NCI-H1436 treated with DMSO at 0.1 percent for 48 hours (cell line): ENCODE measurements at places on chromosomes 7 and 10.

GRCh38 chr7:34165927-34166550, 260.7 kb downstream of the BMPER start:
- DNase-seq = no peak

DNA sequence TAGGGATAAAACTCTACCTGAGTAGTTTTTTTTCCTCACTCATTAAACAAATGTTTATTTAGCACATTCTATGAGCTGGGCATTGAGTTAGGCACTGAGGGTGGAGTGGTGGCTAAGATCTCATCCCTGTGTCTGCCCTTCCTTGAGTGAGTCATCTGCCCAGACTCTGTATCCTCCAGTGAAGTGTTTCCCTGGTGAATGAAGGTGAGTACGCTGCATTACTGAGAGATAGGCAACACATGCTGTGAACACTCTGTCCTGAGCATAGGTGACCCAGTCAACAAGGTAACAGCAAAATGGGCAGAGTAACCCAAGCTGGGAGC, 5.8 kb downstream of the PITX3 start:
- no peak for DNase-seq

- no peak for DNase-seq
Observed at GRCh38 chr10:102231357-102232318, 5.5 kb downstream of the ELOVL3 start.

DNA sequence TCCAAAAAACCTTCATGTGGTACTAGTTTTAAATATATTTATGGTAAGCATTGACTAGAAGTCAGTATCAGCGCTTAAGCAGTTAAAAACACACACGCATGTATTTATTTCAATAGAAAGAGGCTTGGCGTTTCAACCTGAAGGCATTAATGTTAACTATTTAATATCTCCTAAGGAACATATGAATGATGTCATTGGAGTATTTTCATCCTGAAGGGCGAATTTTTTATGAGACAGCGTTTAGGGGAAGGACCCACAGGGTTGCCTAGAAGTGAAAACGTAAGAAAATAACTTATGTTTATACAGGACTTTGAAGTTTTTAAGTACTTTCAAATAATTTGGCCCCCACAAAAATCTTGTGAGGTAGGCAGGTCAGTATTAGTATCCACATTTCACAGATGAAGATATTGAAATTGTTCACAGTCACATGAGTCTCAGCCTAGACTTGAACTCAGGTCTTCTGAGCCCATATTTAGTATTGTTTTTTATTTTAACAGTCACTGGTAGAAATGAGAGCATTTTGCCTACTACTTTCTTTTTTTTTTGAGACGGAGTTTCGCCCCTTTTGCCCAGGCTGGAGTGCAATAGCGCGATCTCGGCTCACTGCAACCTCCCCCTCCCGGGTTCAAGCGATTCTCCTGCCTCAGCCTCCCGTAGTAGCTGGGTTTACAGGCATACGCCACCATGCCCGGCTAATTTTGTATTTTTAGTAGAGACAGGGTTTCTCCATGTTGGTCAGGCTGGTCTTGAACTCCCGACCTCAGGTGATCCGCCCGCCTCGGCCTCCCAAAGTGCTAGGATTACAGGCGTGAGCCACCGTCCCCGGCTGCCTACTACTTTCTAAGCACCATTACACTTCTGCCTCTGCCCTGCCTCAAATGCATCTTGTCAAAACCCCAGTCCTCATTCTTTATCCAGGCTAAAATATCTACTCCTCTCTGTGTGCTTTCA, 1.8 kb downstream of the SLK start:
- no peak for DNase-seq

DNA sequence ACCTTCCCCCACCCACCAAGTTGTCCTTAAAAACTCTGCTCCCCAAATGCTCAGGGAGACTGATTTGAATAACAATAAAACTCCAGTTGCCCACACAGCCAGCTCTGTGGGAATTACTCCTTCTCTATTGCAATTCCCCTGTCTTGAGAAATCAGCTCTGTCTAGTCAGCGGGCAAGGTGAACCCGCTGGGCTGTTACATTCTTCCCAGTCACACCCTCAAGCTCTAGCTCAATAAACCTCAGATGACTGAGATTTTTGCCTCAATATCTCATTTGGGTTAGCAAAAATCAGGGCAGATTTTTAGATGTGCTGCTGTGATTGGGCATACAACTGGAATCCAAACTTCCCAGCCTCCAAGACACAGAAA, 32.9 kb downstream of the SVOPL start:
- no peak for DNase-seq

DNA sequence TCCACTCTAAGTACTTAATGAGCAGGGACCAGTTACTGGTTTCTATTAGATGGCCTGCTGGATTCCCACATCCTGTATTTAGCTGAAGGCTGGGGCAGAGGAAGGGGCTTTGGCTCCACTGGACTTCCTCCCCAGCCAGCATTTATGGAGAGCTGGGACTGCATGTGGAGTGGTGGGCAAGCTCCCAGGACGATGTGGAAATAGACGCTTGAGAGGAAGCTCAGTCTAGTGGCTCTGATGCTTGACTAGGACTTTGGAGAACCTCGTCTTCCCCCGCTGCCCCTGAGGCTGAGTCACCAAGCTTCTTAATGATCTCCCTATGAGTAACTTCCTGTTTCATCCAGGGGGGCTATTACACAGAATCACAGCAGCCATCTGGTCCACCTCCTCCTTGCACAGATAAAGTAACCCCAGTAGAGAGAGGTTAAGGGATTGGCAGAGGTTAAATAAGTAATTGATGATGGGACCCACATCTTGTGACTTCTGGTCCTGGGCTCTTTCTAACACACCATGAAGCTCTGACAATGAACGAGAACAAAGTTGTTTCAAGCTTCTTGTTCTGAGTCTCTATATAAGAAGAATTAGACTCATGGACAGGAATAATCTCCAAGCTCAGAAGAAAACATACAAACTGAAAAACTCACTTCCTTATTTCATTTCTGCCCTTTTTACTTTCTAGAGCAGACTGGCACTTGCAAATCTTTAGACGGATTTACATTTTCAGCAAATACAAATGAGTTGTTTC, 126.2 kb downstream of the PRPF18 start:
- DNase-seq = no peak

GRCh38 chr10:97336006-97336405, 1.5 kb upstream of the FRAT2 start:
- no peak for DNase-seq

DNA sequence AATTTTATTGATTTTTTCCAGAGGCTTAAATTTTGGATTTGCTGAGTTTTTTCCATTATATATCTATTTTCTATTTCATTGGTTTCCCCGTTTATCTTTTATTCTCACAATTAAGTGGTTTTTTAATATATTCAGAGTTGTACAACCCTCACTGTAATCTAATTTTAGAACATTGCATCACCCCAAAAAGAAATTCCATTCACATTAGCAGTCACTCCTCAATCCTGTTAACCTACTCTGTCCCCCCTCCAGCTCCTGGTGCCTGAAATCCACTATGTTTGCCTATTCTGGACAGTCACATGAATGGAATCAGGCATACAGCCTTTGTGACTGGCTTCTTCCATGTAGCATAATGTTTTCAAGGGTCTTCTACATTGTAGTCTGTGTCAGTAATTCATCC, 55.8 kb upstream of the ITGA8 start:
- DNase-seq = no peak

DNA sequence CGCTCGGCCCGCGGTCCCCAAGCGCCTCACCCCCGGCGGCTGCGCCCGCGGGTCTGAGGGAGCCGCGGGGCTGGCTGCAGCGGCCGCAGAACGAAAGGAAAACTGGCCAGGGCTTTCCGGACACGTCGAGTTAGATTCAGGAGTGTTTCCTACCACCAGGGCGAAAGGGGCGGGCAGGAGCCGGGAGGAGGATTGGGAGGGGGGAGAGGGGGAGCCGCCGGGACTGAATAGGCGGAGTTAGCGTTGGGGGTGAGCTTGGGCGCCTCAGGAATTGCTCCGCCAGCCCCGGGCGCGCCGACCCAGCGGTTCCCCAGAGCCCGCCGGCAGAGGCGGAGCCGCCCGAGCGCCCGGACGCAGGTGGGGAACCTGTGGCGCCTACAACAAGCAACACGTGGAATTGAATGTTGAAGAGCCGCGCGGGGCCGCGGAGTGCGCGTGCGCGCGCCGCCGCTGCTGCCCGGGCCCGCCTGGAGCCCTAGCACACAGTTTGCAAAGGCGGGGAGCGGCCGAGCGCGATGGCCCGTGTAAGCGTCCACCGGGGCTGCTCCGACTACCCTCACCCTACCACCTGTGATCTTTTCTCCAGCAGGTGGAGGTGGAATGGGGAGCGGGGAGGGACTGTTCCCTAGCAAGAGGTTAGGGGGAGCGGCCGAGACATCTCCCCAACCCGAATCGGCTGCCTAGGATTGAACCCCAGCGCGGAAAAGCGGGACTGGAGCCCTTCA, at the start of gene CADPS2:
TSS of gene CADPS2 (minus strand) at position 104 of the 725 bp plus-strand sequence. CDS start 123 bp downstream, outside the sequence.
- DNase-seq = peak; percentile 33

DNA sequence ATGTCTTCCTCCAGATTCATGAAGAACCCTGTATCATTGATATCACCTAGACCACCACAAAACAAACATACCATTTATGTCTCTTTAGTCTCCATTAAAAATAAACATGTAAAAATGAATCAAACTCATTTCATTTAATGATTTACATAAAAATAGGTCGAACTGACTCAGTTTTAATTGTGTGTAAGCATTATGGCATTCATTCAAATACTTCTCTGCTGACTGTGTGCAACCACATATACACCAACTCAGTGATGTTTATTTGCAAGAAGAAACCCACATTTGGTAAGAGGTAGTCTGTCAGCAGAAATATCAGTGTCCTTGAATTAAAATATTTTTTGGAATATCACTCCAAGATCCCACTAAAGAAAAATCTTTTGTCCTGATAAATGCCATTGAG, 30.5 kb downstream of the ABCB1 start:
- DNase-seq = no peak

DNA sequence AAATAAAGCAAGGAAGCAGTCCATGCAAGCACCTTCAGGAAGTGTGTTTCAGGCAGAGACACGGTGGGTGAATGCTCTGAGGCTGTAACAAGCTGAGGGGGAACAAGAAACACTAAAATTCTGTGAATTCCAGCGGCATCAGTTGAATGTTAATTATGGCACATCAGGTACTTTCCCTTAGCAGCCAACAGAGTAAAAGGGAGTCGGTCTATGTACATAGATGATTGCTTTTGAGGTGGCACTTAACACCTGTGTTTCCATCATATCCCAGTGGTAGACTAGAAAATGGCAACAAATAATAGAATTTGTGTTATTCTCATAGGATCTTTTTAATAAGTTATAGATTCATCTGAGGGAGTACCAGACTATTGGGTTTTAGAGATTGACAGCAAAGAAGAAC, 481.0 kb upstream of the KLF6 start:
- no peak for DNase-seq

- no peak for DNase-seq
Observed at GRCh38 chr10:128242641-128243040, 116.4 kb upstream of the MKI67 start.

DNA sequence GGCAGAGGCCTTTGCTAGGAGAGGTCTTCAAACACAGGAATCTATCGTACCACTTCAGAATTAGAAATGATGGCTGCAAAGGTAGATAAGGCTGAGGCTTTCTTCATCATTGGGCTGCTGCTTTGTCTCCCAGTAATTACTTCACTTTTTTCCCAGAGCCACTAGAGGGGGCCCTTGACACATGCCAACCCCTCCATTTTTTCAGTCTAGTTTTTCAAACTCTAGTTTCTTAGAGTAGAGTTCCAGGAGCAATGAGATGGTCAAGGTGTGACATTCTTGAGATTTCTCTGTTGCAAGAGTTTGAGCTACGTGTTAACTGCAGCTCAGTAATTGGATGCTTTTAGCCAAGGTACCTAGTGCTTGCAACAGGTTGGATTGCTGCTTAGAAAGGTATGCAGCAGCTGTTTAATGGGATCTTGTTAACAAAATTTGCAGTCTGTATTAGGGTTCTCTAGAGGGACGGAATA, 33.8 kb upstream of the RBM20 start:
- peak; percentile 50 for DNase-seq

- no peak for DNase-seq
Observed at GRCh38 chr7:72409638-72410015, 2.5 kb downstream of the CALN1 start.

DNA sequence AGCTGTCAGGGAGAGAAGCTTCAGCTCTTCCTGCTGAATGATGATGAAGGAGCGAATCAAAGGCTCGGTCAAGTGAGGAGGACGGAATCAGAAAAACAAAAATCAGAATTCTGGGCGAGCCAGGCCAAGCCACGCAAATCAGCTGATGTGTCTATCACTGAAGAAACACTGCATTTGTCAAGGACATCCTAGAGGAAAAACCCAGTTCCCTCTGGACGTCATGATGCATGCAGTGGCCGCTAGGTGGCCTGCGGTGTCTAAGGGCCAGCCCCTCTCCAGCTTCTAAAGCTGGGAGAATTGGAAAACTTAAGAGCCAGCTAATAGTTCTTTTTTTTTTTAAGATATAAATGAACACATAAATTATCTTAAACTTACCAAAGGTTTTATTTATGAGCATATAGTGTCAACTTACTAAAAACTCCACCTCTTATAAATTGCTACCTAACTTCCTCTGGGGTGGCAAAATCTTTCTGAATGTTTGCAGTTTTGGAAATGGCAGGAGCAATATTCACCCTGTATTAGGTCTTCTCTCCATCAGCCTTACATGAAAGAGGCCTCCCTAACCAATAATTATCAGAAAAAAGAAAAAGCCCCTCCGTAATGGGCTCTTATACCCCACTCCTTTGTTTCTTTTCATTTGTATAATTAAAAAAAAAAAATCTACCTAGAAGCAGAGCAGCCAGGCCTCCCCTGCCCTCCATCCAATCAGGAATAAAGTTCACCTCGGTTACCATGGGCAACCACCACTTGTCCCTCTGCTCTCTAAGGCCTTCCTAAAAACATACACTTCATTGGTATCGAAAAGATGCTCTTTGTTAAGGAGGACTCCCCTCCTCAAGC, 186.8 kb downstream of the USP6NL start:
- DNase-seq = no peak

DNA sequence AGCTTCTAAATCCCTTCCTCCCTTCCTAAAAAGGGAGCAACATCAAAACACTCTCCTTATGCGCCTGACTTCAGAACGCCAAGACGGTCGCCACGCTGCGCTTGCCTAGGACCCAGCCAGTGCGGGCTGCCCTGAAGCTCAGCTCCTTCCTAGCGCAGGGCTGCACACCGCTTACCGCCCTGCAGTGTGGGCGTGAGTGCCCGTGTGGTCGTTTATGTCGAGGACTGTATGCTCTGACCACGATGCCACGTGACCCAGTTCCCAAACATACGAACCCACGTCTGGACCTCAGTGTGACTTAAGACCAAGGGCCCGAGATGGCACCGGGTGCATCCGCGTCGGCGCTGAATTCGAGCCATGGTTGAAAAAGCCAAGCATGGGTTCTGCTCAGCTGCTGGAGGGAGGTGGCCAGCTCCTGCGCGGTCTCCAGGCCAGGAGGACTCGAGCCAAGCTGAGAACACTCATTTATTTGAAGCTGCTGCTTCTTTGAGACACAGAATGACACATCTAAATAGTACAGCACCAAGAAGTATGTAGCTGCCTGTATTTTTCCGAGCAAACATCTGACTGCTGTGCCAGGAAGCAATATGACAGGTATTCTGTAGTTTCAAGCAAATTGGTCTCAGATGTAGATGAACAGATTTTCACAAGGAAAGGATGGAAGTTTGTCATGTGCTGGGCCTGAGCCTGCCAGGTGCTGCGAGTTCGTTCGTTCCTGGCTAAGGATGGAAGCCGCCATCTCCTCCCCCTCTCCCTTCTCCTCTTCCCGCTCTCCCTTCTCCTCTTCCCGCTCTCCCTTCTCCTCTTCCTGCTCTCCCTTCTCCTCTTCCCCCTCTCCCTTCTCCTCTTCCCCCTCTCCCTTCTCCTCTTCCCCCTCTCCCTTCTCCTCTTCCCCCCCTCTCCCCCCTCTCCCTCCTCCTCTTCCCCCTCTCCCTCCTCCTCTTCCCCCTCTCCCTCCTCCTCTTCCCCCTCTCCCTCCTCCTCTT, 184.7 kb downstream of the EBF3 start:
- DNase-seq = no peak

- no peak for DNase-seq
Observed at GRCh38 chr10:8056871-8057331, 2.4 kb downstream of the GATA3 start.
